ENCODE measurements at places on chromosomes 13 and 19.

GRCh38 chr13:50130123-50130946 is 115.1 kb downstream of the KCNRG start:
- DNase-seq, result no peak

- no peak for DNase-seq
These were observed 58.8 kb downstream of the RGCC start for GRCh38 chr13:41516166-41516565.

- DNase-seq, result no peak
These were observed 960 bp upstream of the GSX1 start for GRCh38 chr13:27791146-27791900.

DNA sequence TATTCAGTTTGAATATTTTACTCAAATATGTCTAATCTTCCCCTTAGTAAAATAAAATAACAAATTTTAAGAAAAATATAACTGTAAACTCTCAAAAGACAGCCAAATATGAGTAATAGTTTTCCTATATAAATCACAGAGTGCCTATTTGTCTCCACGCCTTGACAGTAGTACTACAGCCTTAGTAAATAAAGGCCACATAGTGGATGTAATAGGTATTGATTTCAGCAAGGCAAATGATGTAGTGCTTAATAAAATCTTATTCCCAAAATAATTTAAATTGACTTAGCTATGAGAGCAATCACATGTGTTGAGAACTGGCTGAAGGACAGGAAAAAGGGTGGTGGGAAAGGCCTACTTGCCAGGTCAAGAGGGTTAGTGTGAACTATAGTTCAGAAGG is 747.2 kb downstream of the OLFM4 start:
- no peak for DNase-seq

GRCh38 chr13:30884543-30884942 is 21.5 kb upstream of the MEDAG start:
- no peak for DNase-seq

DNA sequence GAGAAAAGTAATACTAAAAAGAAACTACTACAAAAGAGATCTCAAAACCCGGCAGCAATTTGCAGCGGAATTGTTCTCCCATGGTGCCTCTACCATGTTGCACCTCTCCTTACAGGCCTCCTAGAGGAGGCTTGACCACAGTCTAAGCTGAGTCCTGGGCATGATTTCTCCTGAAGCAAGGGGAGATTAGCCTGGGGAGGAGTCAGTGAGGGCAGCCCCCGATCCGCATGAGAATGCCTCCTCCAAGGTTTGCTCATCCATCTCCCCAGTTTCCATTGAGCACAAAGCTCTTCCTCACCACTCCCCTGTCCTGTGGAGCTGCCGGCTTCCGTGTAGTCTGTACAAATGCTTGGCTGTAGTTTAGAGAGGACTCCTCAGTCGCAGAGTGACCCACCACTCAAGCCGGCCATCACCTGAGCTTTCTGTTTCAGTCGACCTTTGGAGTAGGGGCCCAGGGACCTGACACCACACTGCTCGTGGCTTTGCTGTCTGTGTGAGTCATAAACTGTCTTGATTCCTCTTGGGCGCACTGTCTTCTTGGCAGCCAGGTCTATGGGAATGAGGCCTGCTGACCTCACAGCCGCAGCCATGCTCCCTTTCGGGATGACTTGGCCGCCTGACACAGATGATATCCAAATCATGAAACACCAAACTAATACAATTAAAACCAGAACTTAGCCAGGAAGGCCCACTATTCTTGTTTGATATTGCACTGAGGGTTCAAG is 72.3 kb downstream of the C1QTNF9 start:
- DNase-seq, result no peak

DNA sequence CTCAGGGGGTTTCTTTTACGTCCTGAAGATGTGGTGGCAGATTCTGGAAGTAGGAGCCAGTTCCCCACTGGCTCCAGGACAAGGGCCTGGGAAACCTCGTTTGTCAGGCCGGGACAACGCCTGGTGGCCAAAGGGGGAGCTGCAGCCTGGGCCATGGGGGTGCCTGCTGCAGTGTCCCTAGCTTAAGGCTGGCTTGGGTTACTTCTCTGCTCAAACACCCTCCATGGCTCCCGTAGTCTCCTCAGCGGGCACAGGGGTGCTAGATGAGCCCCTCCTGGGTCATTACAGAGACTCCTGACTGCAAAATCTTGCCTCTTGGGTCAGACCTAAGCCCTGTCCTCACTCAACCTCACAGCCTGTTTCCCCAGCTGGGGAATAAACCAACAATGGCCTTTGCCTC is 14.7 kb downstream of the CILP2 start:
- no peak for DNase-seq

DNA sequence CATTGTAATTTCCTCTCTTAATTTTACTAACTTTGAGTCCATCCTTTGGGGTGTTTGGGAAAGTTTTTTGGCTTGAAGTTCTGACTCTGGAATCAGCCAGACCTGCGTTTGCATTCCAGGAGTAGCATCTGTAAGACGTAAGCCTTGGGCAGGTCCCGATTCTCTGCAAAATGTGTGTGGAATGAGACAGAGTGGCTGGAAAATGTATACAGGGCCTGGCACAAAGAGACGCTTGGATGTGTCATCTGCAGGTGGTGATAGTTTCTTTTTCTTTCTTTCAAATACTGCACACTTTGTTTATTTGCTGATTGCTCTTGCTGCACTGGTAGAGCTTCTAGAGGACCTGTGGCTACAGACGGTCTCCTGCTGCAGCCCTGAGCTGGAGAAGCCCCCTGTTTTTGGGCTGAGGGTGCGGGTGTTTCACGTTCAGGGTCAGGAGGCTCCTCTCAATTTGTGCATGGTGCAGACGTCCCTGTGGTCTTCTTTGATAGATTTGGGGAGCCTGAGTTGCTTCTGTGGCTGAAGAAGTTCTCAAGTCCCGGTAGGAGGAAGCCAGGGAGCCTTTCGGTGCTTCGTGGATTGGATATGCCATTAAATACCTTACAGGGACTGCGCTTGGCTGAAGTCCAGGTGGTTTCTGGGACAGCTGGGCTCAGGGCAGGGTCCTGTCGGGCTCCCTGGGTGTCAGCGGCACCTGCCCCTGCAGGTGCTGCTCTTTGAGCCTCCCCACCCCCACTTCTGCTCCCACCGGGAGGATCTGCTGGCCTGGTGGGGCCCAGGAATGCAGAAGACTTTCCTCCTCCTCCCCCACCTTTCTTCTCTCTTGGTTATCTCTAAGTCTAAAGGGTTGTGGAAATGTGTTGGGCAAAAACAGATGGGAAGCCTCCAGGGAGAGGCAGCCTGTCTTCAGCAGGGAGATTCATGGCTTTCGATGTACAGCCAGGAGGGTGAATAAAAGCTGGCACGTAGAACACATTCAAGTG is 44.0 kb upstream of the GAS6 start:
- DNase-seq, result no peak

- no peak for DNase-seq
These were observed 38.0 kb downstream of the ITGBL1 start for GRCh38 chr13:101490406-101491015.

DNA sequence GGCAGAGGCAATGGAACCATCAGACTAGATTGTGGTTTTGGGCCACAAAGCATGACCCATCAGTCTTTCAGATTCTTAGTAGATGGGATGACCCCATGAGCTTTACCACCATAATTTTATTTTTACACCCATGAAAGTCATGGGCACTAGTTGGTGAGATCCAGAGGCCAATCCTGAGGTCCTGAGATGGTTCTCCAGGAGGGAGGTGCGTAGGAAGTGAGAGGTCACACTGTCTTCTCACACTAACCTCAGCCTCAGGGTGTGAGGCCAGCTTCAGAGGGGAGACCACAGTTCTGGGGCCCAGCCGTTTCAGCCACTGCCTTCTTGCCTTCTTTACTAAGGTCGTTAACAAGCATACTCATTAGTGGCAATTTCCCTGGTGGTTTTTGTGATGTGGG is 106.4 kb downstream of the AKAP11 start:
- no peak for DNase-seq

GRCh38 chr19:29432677-29433076 is 93.1 kb upstream of the VSTM2B start:
- DNase-seq, result no peak

GRCh38 chr19:48372904-48373303 is 8.7 kb downstream of the SYNGR4 start:
- DNase-seq, result no peak

DNA sequence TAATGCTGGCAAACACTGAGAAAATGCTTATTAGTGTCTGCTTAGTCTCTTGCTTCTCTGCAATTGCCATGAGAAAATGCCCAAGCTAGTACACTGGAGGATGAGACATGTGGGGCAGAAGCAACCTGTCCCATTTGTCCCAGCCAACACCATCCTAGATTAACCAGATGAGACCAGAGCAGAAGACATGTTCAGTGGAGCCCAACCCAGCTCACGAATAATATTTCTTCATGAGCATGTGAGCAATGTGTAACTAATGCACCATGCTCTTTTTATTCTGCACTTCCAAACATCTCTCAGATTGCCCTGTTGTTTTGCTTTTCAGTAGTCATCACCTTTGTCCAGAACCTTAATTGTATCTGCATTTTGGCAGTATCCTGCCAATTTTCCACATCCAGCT is 21.4 kb downstream of the KL start:
- no peak for DNase-seq

DNA sequence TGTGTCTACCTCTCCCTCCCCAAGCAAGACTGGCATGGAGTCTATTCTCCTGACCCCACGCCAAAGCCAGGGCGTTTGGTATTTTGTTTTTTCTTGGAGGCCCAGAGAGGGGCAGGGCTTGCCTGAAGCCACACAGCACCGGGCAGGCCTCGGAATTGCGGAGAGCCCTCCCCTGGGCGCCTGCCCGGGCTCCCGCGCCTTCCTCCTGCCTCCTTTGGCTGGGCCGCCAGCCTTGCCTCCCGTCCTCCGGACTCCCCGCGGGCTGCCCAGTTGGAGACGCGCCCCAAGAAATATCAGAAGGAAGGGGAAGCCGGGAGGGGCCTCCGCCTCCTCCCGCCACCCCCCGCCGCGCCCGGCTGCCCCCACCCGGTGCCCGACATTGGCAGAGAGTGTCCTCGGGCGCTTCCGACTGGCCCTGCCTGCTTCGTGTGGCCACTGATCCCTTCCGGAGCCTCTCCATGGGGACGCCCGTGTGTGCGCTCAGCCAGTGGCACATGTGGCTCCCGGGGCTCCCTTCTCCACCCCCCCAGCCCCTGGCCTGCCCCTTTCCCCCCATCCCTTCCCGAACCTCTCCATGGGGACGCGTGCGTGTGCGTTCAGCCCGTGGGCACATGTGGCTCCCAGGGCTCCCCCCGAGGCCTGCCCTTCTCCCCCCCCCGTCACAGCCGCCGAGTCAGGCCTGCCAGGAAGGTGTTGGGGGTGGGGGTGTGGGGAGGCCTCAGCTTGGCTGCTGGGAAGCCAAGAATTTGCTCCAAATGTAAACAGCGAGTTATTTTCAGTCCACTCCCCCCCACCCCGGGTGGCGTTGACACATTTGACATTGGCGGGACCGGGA is 37.3 kb downstream of the NFIC start:
- peak; percentile 19 for DNase-seq

GRCh38 chr13:111165241-111166010 is 50.3 kb downstream of the ARHGEF7 start:
- no peak for DNase-seq

GRCh38 chr13:48600374-48601364 is 53.1 kb upstream of the CYSLTR2 start:
- peak; percentile 35 for DNase-seq

- peak; percentile 68 for DNase-seq
These were observed 8.2 kb downstream of the GPC5 start for GRCh38 chr13:91406619-91407018.

DNA sequence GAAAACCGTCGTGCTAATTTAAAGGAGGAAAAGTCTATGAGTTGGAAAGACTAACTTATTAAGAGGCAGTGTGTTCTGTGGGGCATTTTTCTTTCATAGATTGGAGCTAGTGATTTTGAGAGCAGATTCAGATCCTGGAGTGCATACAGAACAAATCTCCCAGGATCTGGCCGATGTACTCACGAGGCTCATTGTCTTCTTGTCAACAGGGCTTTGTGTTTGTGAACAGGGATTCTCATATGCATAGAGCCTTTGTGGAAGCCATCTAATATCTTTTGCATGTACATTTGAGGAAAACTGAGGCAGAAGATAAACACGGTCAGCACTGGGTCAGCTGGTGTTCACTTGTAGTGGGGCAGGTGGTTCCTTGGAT is 482.9 kb upstream of the TSHZ3 start:
- no peak for DNase-seq

- DNase-seq, result no peak
These were observed 12.9 kb downstream of the TBC1D4 start for GRCh38 chr13:75469047-75469446.

DNA sequence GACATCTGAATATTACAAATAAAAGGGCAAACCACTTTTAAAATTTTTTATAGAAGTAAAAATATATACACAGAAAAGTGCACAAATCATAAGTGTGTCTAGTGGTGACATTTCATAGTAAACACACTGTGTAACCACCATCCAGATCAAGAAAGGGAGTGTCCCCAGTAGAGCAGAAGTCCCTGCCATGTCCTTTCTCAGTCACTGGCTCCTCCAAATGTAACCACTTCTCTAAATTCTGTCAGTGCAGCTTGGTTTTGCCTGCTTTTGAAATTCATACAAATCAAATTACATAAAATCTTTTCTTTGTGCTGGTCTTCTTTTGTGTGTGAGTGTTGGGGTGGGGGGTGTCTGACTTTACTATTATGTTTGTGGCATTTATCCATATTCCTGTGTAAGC is 116.5 kb downstream of the RBM26 start:
- no peak for DNase-seq

DNA sequence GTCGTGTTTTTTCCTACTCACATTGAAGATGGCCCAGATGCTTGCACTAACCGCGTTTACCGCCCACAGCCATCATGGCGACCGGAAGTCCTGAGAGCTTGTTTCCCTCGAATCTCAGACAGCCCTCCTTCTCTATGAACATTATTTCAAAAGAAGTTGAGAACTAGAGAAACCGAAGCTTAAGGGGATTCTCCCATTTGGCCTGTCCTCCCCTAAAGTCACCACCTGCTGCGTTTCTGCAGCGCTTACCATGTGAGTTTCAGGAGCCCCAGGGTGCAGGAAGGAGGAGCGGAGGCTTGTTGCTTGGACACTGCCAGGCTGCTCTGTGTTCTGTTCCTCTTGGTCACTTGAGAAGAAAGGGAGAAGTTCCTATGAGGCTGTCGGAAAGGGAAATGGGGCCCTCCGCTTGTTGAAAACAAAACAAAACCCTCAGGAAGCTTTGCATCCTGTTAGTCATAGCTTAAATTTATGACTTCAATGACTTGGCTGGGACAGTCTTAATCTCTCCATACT is 6.2 kb downstream of the CARD8 start:
- DNase-seq, result peak; percentile 96

- no peak for DNase-seq
These were observed 2.8 kb upstream of the SLC27A5 start for GRCh38 chr19:58514564-58515022.

DNA sequence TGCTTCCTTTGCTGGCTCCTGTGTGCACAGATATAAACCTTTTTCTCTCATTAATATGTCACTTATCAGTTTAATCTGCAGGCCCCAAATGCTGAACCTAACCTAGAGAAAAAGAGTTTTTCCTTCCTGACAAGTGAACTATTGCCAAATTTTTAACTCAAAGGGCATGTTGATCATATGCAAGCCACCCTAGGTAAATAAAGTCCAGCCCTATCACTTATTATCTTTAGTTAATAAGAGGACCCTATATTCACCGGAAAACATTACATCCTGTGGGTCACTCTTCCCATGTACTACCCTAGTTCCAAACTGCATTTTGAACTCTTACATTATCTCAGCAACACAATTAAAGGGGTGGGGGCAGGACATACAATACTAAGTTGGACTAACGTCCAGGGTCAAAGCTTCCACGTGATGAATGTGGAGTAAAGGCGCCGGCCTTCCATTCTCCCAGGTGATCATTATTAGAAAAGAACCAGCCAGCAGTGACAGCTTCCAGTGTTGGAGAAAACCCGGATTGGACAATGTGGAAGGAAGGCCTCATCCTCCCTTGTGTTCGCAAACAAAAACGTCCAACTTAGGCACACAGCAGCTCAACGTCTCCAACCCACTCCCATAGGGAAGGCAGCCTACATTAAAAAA is 86.6 kb downstream of the STK24 start:
- no peak for DNase-seq
